Cortex of kidney (tissue), 1 donor: ENCODE measurements at places on chromosomes 12 and 14.

GRCh38 chr12:64618953-64619590 lies 8.8 kb downstream of the RASSF3 start:
- DNase-seq: no peak

- no peak for DNase-seq
Measured at GRCh38 chr12:47811581-47812484, 7.9 kb downstream of the HDAC7 start.

DNA sequence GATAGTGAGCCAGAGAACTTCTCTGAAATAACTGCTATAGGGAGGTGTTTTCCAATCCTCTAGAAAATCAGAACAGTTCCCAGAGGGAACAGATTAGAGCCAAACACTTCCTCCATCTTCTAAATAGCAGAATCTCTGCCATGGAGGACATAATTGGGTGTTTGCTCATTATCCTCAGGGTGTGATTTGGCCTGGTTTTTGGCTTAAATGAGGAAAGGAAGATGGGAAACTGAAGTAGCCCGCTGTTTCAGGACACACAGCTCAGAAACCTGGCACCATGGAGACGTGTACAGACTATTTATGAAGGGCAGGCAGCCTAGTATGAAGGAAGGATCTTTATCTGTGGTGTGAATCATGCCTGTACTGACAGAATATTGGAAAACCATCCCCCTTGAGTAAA lies 231.7 kb upstream of the PRKD1 start:
- no peak for DNase-seq

DNA sequence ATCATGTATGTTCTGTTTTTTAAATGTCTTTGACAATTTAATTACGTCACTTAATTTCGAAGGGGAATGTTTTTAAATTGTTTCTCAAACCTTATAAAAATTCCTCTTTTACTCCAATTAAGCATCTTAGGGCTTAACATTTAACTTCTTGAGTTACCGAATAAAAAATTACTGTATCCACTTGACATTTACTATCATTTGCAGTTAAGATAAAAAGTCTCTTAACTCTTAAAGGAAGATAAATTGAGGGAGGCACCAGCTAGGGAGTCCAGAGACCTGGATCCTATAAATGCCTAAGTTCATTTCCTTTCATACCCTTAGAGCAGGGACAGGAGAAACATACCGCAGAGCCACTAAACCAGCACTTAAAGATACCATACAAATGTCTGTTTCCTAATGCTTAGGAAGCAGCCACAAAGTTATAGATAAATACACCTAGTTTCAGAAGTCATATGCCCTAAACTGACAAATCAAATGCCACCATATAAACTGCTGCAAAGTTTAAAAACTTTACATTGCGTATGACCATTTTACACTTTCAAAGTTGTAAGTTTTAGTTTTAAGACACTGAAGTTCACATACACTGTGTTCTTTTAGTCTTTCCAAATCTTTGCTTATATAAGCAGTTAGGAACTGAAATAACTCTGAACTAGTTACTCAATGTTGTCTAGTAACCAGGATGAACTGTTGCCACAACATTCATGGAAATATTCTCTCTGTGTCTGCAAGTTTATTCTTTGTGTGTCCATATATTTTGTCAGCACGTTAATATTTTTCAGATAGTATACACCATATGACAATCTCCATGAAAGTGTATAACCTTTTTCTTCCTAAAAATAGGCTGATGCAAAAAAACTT lies 71.2 kb downstream of the GALNT4 start:
- no peak for DNase-seq

GRCh38 chr14:50725761-50726160 lies 57.7 kb upstream of the SAV1 start:
- no peak for DNase-seq

- no peak for DNase-seq
Measured at GRCh38 chr12:106878804-106879203, 76.9 kb upstream of the TMEM263 start.

- no peak for DNase-seq
Measured at GRCh38 chr14:86838363-86838762, 1154.6 kb downstream of the GALC start.

GRCh38 chr14:75084513-75084912 lies 15.1 kb downstream of the ZC2HC1C start:
- no peak for DNase-seq

GRCh38 chr12:98418357-98419075 lies 96.9 kb upstream of the TMPO start:
- no peak for DNase-seq

DNA sequence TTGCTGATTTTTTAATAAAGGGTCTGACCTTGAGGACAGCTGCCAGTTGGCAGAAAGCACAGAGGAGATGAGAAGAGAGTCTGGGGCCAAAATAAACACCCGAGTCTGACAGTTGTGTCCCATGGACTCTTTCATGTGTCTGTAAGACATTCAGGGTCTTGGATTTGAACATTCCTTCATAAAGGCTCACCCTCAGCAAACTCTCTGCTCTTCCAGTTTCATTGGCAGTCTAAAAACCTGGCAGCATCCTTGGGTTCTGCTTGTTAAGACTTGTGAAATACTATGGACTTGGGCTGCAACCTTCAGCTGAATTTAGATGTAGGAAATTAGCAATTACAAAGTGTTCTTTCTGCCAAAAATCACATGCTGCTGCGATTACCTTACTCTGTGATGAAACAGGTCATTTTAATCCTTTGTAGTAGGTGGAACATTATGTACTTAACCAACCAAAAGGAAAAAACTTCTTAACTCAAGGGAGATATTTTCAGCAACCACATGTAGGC lies 32.0 kb upstream of the LMNTD1 start:
- DNase-seq: no peak

- no peak for DNase-seq
Measured at GRCh38 chr14:95233702-95234241, 76.4 kb upstream of the DICER1 start.
